Left lung (tissue), 14 donors: ENCODE measurements at places on chromosomes 4 and X. TPM values are rescaled to one million over a fixed set of nuclear protein-coding genes. Genes with fewer than 3 reads are reported as not detected.
A peak's percentile ranks its signal among the peaks of the same experiment; 100 is the strongest.

SPARCL1 gene
- polyA plus RNA-seq: 405 TPM

VCX gene
- not detected for polyA plus RNA-seq

TRIM60 gene
- polyA plus RNA-seq: not detected

NXF2 gene
- polyA plus RNA-seq: not detected

SLC16A2 gene
- polyA plus RNA-seq: 26.1 TPM

STPG2 gene
- 0.25 TPM for polyA plus RNA-seq

APBB2 gene
- polyA plus RNA-seq: 55.9 TPM

SERTM2 gene
- not detected for polyA plus RNA-seq

SSX4 gene
- polyA plus RNA-seq: not detected

CENPVL2 gene
- polyA plus RNA-seq: not detected

ATXN3L gene
- not detected for polyA plus RNA-seq

SLC35A2 gene
- 21.5 TPM for polyA plus RNA-seq

COX7B2 gene
- polyA plus RNA-seq: not detected

FGFBP1 gene
- 0.13 TPM for polyA plus RNA-seq

TBX22 gene
- polyA plus RNA-seq: not detected

MAD2L1 gene
- 55.8 TPM for polyA plus RNA-seq

- no peak overlapping the region for H3K4me3 ChIP-seq
- no peaks in the 10 kb centered on the region for H3K4me1 ChIP-seq
- H3K27me3 ChIP-seq: no peaks in the 10 kb centered on the region
- H3K27ac ChIP-seq: no peak overlapping the region
Observed at GRCh38 chrX:17580539-17581152, 156.6 kb upstream of the SCML1 start.

- H3K4me1 ChIP-seq: no peaks in the 10 kb centered on the region
- no peak overlapping the region for H3K4me3 ChIP-seq
- H3K27ac ChIP-seq: no peak overlapping the region
- no peaks in the 10 kb centered on the region for H3K36me3 ChIP-seq
- DNase-seq: no peak
Observed at GRCh38 chr4:73341454-73341853, 62.6 kb upstream of the ALB start.

DNA sequence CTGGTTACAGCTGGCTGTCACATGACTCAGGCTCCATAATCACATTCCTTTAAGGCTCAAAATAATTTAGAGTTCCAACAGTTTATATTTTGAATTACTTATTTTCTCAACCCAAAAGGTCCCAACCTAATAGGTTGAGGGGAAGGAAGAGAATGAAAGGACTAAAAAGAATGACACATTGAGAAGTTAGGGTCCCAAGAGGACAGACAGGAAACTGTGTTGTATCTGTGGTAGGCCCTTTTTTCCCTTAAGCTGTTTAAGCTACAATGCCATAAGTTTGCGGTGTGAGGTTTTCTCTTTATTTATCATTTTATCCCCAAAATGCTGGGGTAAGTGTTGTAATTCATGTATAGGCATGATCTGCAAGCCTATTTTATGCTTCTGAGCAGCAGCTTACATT lies 290.2 kb downstream of the ZNF674 start:
- no peak overlapping the region for H3K4me3 ChIP-seq
- no peaks in the 10 kb centered on the region for H3K4me1 ChIP-seq
- H3K36me3 ChIP-seq: no peaks in the 10 kb centered on the region
- H3K27ac ChIP-seq: no peak overlapping the region

DNA sequence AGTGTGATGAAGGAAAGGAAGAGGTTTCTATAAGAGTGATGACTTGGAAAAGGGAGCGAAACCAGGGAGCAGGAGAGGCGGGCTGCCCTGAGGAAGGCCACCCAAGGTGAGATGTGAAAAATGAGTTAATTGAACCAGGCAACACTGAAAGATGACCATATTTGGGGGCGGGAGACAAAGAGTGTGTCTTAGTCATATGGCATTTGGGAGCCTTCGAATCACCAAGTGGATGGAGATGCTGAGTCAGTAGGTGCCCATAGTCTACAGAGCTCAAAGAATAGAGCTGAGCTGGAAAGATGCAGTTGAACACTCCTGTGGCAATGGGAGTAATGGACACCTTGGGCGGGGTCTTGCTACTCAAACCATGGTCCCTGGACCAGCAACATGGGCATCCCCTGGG lies 8.3 kb upstream of the TLR8 start:
- H3K4me1 ChIP-seq: no peaks in the 10 kb centered on the region
- no peak for DNase-seq
- H3K27me3 ChIP-seq: no peaks in the 10 kb centered on the region
- no peaks in the 10 kb centered on the region for H3K36me3 ChIP-seq
- no peak overlapping the region for H3K27ac ChIP-seq

GRCh38 chr4:89411539-89412309 lies 104.1 kb upstream of the GPRIN3 start:
- no peak overlapping the region for H3K27ac ChIP-seq
- no peaks in the 10 kb centered on the region for H3K27me3 ChIP-seq
- DNase-seq: no peak
- no peaks in the 10 kb centered on the region for H3K4me1 ChIP-seq
- no peak overlapping the region for H3K4me3 ChIP-seq

GRCh38 chr4:17463606-17464005 lies 48.3 kb downstream of the QDPR start:
- no peak for DNase-seq
- no peak overlapping the region for H3K27ac ChIP-seq

DNA sequence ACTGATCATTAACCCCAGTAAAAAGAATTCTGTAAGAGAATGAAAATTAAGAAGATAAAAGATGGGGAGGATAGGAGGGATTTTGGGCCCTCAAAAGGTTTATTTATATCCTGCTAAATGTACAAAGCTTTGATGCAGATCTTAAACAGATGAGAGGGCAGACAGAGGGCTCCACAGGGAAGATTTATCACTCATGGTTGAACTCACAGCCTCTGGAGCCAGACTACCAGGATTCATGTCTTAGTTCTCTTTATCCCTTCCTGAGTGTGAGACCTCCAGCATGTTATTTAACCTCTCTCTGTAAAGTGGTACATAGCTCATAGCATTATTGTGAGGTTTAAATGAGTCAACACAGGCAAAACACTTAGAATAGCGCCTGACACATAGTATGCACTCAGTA lies 74.4 kb downstream of the SOWAHB start:
- no peak overlapping the region for H3K4me3 ChIP-seq
- no peak overlapping the region for H3K27ac ChIP-seq

GRCh38 chr4:121238461-121238860 lies 74.3 kb upstream of the TNIP3 start:
- no peaks in the 10 kb centered on the region for H3K27me3 ChIP-seq
- no peak overlapping the region for H3K27ac ChIP-seq
- peak; percentile 79 for DNase-seq
- H3K4me1 ChIP-seq: peaks cover 6% of the 10 kb centered on the region
- no peak overlapping the region for H3K4me3 ChIP-seq

GRCh38 chrX:57952320-57952678 lies 42.0 kb upstream of the ZXDA start:
- no peaks in the 10 kb centered on the region for H3K4me1 ChIP-seq
- H3K27me3 ChIP-seq: no peaks in the 10 kb centered on the region
- no peaks in the 10 kb centered on the region for H3K36me3 ChIP-seq
- H3K27ac ChIP-seq: peak overlapping the region; percentile 18
- H3K4me3 ChIP-seq: no peak overlapping the region
- peak; percentile 10 for DNase-seq

- peak within 1 kb of the TSS; percentile 50 for H3K27ac ChIP-seq
- no peaks in the 10 kb centered on the region for H3K36me3 ChIP-seq
- H3K4me1 ChIP-seq: peaks cover 9% of the 10 kb centered on the region
- peak; percentile 79 for DNase-seq
- peak within 1 kb of the TSS; percentile 46 for H3K4me3 ChIP-seq
Observed at GRCh38 chr4:144645631-144646522, at the start of gene HHIP. HHIP (plus strand) TSS chr4:144646156; CDS start chr4:144646676, 520 bp downstream.

DNA sequence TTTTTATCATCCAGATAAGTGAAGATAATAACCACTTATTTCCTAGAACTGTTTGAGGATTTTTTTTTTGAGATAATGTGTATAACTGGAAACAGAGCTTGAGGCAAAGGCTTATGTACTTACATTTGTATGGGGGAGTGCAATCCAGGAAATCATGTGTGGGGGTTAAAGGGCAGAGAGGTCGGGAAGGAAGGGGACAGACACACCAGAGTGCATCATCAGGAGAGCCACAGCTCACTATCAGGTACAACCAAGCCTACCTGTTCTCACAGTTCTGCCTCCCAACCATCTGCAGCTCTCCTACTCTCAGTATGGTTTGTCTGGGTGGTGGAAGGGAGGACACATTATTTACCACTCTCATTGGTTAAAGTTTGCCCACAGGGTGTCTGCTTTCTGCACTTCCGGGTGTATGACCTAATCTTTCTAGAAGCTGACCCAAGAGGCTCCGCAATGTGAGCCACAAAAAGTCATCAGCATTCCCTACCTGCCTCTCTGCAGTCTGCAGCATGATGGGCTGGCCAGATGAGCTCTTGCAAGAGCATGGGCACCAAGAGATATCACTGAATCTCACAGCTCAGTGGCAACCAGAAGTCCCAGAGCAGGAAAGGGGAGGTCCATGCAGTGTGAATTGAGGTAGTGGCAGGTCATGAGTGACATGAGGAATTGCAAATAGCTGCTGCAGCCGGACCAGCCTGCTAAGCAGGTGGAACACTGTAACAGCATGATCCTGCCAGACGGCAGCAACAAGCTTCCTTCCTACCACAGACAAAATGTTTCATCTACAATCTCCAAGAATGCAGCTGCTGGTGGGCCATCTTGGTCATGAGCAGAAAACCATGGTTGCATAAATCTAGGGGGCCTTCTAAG lies 36.9 kb upstream of the SPRY1 start:
- no peak overlapping the region for H3K27ac ChIP-seq
- no peak for DNase-seq
- H3K4me3 ChIP-seq: no peak overlapping the region

GRCh38 chrX:9626379-9626778 lies 139.3 kb downstream of the GPR143 start:
- H3K36me3 ChIP-seq: no peaks in the 10 kb centered on the region
- H3K4me1 ChIP-seq: no peaks in the 10 kb centered on the region
- no peaks in the 10 kb centered on the region for H3K27me3 ChIP-seq
- no peak for DNase-seq

DNA sequence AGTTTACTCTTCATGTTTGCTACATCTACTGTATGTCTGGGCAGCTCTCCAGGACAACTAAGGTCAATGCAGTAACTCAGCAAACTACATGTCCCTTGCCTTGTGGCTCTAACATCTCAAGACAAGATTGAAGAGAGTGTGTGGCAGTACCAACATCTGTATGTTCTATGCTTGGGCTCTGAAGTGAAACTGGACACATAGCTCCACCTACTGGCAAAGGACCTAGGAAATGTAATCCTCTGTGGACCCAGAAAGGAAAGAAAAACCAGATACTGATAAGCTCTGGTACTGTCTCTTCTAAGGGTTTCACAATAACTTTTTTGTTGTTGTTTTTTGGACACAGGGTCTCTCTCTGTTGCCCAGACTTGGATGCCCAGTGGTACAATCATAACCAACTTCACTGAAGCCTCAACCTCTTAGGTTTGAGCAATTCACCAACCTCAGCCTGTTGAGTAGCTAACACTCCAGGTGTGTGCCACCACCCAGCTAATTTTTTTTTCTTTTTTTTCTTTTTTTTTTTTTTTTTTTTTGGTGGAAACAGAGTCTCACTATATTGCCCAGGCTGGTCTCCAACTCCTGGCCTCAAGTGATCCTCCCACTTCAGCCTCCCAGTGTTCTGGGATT lies 64.1 kb downstream of the QDPR start:
- H3K4me1 ChIP-seq: no peaks in the 10 kb centered on the region
- no peaks in the 10 kb centered on the region for H3K27me3 ChIP-seq
- H3K36me3 ChIP-seq: no peaks in the 10 kb centered on the region

DNA sequence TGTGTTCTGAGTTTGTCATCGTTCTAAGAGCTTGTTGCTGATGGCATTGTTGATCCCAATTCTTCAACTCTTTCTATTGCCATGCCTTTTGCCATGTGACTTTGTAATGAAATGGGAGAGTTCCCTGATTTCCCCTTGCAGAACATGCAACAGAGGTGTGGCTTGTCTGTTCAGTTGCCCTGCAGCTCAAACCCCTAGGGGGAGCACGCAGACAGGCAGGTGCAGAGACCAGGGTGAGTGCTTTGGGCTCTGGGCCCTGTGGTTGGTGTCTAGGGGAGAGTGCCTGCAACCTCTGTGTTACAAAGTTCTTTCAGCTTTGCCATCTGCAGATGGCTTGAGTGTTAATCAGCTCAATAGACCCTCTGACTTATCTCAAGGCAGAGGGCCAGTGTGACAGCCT lies 332.7 kb downstream of the MID1IP1 start:
- DNase-seq: no peak
- H3K27ac ChIP-seq: no peak overlapping the region
- H3K27me3 ChIP-seq: no peaks in the 10 kb centered on the region
- no peaks in the 10 kb centered on the region for H3K36me3 ChIP-seq

DNA sequence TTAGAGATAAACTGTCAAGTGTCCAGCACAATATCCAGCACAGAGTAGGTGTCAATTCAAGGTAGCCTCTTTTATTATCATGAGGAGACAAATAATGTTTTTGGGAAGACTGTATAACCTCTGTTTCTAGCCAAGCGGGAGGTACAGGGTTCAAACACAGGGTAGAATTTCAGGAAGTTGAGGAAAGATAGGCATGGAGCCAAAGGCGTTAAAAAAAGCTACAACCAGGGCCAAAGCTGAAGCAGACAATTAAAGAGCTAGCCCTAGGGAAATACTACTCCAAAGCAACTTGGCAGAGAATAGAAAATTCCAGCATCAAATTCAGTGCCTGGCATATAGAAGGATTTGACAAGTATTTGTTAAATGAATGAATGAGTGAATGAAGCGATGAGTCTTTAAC lies 40.0 kb upstream of the CASK start:
- no peaks in the 10 kb centered on the region for H3K4me1 ChIP-seq
- no peak overlapping the region for H3K27ac ChIP-seq

- no peaks in the 10 kb centered on the region for H3K27me3 ChIP-seq
- no peak overlapping the region for H3K4me3 ChIP-seq
- no peaks in the 10 kb centered on the region for H3K4me1 ChIP-seq
- no peaks in the 10 kb centered on the region for H3K36me3 ChIP-seq
- DNase-seq: no peak
Observed at GRCh38 chr4:161393602-161394001, 770.2 kb downstream of the FSTL5 start.

- H3K4me3 ChIP-seq: no peak overlapping the region
- H3K36me3 ChIP-seq: no peaks in the 10 kb centered on the region
- H3K27me3 ChIP-seq: no peaks in the 10 kb centered on the region
- H3K4me1 ChIP-seq: no peaks in the 10 kb centered on the region
- no peak overlapping the region for H3K27ac ChIP-seq
Observed at GRCh38 chr4:183352546-183352945, 30.3 kb upstream of the CLDN24 start.

- no peaks in the 10 kb centered on the region for H3K27me3 ChIP-seq
- no peaks in the 10 kb centered on the region for H3K4me1 ChIP-seq
- H3K4me3 ChIP-seq: no peak overlapping the region
- H3K36me3 ChIP-seq: no peaks in the 10 kb centered on the region
Observed at GRCh38 chrX:112827292-112827903, 13.2 kb downstream of the AMOT start.

GRCh38 chrX:21738210-21738949 lies 19.5 kb downstream of the SMPX start:
- no peaks in the 10 kb centered on the region for H3K4me1 ChIP-seq
- no peak overlapping the region for H3K27ac ChIP-seq
- H3K27me3 ChIP-seq: no peaks in the 10 kb centered on the region
